ENCODE measurements at places on chromosomes 5 and 9.

GRCh38 chr9:4859035-4859434, 66.3 kb downstream of the RCL1 start:
- no peak for DNase-seq

- DNase-seq: peak; percentile 28
These were observed 10.1 kb downstream of the EEIG1 start for GRCh38 chr9:127970401-127971313.

DNA sequence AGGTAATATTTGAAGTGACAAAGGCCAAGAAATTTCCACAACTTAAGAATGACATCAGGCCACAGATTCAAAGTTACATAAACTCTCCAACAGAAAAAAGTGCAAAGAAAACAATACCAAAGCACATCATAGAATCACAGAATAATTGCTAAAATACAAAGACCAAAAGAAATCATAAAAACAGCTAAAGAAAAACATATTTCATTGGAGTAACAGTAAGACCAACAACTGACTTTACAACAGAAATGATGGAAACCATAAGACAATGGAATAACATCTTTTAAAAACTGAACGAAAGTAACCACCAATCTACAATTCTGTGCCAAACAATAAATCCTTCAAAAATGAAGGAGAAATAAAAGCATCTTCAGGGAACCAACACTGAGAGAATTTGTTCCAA, 38.3 kb downstream of the ZDHHC21 start:
- no peak for DNase-seq

DNA sequence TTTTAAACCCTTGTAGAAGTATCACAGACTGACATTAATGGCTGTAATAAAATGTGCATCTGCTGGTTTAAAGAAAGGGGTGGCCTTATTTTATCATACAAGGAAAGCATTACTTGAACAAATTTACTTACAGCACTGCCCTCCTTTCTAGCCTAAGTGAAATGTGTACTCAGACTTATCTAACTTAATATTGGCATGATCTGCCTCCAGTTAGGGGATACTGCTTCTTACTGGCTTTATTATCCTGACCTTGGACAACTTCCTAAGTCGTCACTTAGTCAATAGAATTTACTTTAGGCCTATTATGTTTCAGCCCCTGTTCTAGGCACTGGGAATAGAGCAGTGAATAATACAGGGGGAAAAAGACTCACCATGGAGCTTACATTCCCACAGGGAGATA, 79.4 kb downstream of the TEK start:
- no peak for DNase-seq

GRCh38 chr9:92289708-92290390, 3.6 kb downstream of the IARS1 start:
- no peak for DNase-seq

- no peak for DNase-seq
These were observed 48.9 kb upstream of the CHD1 start for GRCh38 chr5:98977723-98978122.

GRCh38 chr9:82681809-82682208, 381.1 kb downstream of the RASEF start:
- DNase-seq: no peak

DNA sequence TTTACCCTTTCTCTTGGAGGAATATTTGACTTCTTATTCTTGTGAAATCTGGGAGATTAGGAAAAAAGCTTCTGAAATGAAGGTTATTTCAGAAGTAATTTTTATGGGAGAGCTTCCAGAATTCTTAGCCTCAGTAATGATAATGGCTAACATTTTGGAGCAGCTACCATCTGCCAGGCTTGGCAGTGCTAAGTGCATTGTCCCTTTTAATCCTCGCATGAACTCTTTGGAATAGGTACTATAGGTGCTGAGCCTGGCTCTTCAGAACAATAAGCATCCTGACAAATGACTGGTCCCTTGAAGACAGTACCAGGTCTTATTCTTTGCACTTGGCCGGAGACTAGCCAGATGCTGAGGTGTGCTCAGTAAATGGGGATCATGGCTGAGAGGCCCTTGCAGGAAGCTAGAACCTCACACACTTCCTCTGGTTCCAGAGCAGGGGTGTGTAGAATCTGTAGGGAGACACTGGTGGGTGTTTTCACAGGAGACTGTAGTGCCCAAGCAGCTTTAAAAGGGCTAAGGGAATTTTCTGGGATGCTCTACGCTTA, 90.7 kb downstream of the RCL1 start:
- no peak for DNase-seq

GRCh38 chr9:126149661-126150060, 177.0 kb upstream of the MVB12B start:
- DNase-seq: no peak

DNA sequence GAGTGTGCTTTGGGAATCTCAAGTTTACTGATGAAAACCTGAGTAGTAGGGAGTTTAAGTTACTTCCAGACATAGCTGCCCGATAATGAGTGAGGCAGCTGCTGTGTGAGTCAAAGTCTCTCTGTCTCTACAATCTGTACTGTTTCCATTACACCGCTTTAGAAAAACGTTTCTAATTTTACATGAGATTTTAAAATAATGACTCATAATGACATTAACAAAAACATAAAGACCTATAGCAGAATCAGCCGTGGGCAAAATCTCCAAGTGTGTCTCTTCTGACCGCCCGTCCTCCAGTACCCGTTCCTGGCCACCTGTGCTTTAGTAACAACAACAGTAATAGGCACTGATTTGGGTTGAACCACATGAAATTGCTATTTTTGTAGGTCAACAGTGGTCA, 69.6 kb upstream of the PRRC1 start:
- DNase-seq: no peak

DNA sequence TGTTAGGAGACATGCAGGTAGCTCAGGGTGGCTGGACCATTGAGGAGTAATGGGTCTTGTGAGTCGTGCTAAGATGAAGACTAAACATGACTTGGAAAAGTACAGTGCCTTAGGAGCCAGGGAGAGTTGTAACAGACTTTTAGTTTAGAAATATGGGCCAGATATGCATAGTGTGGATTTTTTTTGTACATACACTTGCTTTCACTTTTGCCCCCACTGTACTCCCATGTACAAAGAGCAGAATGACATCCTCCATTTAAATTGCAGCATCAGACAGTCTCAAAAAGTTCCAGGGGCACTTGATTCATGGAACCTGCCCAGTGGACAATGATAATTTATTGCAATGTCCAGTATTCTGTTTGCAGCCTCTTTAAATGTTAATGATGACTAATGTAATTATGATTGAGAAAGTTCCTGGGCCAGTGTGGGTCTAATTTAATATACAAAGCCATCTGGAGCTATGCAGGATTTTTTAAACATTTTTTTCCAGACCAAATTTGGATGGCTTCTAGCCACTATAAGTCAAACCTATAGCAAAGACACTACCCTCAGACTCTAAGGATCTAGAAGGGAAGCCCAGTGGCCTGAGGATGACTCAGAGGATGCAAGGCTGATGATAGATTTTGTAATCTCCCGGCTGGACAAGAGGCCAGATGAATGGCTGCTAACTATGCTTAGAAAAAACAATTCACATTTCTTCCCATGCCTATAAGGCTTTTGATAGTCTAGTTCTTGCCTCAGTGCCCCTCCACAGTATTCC, 80.1 kb downstream of the TRPC7 start:
- no peak for DNase-seq

DNA sequence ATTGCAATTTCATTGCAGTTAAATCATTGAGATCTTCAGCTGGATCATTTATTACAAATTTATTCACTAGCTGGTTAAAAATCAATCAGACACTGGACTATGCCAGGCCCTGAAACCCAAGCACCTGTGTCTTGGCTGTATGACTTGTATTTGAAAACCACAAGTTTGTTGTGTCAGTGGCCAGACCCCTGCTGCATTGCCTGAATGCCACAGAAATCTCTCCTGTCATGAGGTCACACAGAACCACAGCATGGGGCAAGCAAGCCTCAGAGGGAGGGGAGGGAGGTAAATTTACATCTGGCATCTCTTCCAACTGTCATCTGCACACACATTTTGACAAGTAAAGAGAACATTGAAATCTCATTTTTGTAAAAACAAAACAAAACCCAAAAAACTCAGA, 90.0 kb downstream of the ARRDC3 start:
- DNase-seq: no peak

GRCh38 chr5:122501089-122501435, 189.0 kb downstream of the SNCAIP start:
- no peak for DNase-seq

DNA sequence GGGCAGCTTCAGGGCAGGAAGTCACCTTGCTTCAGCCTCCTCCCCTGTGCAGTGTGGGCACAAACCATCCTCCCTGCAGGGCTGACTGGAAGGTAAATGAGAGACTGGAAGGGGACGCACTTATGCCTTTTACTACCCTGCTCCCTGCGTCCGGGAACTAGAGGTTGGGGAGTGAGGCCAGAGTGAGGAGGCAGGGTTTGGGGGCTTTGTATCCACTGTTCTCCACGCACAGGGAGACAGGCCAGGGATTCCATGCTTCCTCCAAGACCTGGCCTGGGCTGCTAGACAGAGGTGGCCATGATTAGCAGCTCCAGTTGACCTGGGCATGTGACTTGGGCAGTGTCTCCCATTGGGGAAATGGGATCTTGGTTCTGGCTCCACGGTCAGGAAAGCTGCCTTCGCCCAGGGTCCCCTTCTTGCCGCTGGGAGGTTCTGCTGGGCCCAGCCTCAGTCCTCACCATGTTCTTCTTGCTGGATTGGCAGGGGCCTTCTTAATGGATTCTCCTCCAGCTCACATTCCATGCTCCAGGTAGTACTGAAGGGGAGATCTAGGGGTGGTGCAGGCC, 37.0 kb upstream of the PSD2 start:
- DNase-seq: no peak

DNA sequence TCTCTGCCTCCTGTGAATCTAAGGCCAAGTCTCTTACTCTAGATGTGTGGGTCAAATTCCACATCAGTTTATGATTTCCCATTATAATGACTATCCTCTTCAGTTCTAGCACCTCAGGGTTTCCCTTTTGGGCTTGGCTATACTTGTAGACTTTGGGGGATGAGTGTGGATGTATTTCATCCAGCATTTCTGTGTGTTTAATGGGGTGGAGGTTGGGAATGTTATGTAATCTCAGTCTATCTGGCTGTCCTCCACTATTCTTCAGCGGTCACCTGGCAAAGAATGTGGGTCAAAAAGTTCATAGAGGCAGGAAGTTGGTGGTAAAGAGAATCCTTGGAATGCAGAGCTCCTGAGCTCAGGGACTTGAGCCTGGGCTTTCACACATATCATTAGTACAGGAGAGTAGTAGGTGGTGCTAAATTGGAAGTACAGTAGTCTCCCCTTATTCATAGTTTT, 64.9 kb downstream of the CFAP95 start:
- DNase-seq: no peak

- DNase-seq: peak; percentile 83
These were observed 56.7 kb downstream of the PCDH1 start for GRCh38 chr5:141821430-141821925.

Data from NCI-H1694 (cell line).